CD8-positive, alpha-beta T cell (primary cell): ENCODE measurements at places on chromosomes 13 and 19.

GRCh38 chr13:61774903-61775302, 359.3 kb upstream of the PCDH20 start:
- DNase-seq = no peak

GRCh38 chr13:111975539-111976473, 91.1 kb upstream of the SOX1 start:
- DNase-seq = no peak

DNA sequence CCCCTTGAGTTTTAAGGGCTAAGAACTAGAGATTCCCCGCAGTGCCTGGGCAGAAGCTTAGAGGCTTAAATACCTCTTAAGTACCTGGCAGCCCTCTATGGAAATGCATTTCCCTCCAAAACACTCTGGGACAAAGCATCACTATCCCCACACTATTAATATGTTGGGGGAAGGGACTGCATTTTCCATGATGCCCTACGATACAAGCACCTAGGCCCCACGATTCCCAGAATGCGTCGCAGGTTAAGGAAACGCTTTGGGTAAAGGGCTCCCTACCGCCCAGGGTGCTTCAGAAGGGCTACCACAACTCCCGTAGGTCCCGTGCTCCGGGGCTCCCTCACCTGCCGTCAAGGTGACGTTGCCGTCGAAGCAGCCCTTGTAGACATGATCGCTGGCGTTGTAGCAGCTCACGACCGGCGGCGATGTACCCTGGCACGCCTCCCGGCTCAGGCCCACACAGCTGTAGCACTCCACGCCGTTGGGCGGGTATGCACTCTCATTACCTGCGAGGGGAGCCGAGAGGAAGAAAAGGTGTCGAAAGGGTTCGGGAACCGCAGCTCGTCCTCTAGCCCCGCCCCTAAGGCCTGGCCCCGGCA, 2.5 kb downstream of the LYPD3 start:
- DNase-seq = no peak

DNA sequence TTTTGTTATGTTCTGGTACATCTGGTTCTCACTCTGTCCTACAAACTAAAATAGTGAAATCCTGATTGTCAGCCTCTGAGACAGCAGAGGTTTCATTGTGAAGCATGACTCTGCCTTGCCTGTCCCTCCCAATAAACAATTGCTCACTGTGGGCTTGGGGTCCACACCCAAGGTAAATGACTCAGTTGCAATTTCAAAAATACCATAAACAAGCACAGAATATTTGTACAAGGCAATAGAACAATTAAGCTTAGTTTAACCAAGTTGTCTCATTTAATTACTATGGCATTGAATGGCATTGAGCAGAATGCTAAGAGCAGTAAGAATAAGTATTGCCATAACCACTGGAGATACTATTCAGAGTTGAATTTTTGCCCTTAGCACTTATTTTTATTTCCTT, 353.6 kb downstream of the SPRY2 start:
- DNase-seq = no peak

DNA sequence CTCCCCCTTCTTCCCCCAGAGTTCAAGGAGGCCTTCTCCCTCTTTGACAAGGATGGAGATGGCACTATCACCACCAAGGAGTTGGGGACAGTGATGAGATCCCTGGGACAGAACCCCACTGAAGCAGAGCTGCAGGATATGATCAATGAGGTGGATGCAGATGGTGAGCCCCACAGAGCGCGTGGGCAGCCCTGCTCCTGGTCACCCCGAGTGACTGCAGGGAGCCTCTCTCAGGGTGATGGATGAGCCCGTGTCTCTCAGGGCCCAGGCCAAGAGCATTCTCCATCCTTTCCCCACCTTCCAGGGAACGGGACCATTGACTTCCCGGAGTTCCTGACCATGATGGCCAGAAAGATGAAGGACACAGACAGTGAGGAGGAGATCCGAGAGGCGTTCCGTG, 7.0 kb downstream of the CALM3 start:
- no peak for DNase-seq

- DNase-seq = no peak
Measured at GRCh38 chr13:24039621-24040475, 120.7 kb upstream of the SPATA13 start.

DNA sequence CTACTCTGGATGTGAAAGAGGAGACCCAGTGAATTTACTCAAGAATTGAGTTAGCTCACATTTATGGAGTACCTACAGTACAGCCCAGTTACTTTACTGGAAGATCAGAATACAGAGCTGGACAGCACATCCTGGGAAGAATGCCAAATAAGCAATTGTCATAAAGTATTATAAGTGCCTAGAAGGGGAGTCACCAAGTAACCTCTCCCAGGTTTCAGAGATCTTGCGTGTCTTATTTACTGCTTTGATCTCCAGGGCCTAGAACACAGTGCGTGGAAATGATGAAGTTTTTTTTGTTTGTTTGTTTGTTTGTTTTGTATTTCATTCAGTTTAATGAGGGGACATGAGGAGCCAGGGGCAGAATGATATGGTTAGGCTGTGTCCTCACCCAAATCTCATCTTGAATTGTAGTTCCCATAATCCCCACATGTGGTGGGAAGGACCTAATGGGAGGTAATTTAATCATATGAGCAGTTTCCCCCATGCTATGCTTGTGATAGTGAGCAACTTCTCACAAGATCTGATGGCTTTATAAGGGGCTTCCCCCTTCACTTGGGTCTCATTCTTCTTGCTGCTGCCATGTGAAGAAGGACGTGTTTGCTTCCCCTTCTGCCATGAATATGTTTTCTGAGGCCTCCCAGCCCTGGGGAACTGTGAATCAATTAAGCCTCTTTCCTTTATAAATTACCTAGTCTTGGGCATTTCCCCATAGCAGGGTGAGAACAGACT, 5.2 kb downstream of the GARRE1 start:
- no peak for DNase-seq

DNA sequence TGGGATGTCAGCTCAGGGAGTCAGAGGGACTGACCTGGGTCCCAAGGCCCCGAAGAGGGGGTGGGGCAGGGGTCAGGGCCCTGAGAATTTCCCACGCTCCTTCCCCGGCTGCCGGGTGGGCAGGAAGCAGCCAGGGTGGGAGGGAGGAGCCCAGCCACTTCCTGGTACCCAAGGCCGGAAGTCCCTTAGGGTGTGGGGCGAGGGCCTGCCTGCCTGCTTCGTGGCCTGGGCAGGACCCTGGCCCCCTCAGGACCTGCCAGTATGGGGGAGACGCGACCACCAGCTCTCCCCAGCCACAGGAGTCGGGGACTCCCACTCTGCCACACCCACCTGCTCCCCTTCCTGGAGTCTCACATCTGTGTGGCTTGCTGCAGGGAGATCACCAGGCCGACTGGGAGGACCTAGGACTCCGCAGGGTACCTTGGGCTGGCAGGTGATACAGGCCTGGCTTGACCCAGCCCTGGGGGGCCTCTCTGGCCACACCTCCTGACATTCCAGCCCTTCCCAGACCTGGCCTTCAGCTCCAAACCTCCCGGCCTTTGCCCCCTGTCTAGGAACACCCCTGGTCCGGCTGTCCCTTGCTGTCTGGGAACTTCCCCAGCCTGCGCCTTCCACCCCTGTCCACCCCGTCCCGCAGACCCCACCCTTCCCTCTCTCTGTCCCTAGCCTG, 9.8 kb upstream of the CIRBP start:
- DNase-seq = peak; percentile 81

DNA sequence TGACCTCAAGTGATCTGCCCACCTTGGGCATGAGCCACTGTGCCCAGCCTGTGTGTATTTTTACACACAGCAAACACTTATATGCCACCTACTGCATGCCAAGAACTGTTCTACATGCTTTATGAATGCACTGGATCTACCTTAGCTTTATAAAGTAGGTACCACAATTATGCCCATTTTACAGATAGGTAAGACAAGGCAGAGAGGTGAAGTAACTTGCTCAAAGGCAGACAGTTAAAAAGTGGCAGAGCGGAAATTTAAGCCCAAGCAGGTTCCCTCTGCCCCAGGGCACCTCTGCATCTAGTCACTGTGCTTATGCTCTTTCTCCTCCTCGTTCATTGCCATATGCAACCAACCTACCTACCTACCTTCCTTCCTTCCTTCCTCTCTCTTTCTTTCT, 10.5 kb downstream of the ADAMTS10 start:
- no peak for DNase-seq

DNA sequence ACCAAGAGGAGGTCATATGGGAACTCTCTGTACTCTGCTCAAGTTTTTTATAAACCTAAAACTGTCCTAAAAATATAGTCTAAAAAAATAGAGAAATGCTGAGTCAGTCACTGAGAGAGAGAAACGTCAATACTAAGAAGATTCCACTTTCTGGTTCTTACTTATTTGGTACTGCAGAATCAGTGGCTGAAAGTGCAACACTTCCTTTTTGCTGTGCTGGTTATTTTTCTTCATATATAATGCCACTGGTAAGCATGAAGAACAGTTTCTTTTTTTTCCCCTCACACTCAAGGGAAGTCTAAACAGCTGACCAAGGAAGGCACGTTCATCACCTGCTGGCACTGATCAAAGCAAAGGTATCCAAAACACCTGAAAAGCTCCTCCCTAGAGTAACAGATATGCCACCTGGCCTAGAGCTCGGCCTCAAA, 44.3 kb upstream of the N4BP2L1 start:
- no peak for DNase-seq

DNA sequence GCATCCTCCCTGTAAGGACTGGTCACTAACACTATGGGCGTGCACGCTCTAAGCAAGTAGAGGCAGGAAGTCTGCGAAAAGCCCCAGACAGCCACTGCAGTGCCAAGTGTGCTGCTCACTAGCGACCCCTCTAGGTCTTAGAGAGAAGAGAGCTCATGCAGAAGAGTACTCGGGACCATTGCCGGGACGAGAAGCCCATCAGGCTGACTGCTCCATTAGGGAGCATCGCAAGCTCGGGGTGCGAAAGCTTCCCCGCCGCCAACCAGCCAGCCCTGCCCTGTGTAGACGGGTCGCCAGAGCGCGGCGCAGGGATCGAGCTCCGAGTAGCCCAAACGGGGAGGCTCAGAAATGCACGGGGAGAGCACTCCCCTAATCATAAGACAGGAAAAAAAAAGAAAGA, 16.6 kb downstream of the POU4F1 start:
- DNase-seq = no peak

GRCh38 chr13:94825507-94825906, 113.2 kb upstream of the SOX21 start:
- DNase-seq = no peak

- DNase-seq = no peak
Measured at GRCh38 chr19:37654629-37655300, 500 bp downstream of the ZFP30 start.

GRCh38 chr19:31313291-31314030, 35.8 kb downstream of the TSHZ3 start:
- DNase-seq = no peak

DNA sequence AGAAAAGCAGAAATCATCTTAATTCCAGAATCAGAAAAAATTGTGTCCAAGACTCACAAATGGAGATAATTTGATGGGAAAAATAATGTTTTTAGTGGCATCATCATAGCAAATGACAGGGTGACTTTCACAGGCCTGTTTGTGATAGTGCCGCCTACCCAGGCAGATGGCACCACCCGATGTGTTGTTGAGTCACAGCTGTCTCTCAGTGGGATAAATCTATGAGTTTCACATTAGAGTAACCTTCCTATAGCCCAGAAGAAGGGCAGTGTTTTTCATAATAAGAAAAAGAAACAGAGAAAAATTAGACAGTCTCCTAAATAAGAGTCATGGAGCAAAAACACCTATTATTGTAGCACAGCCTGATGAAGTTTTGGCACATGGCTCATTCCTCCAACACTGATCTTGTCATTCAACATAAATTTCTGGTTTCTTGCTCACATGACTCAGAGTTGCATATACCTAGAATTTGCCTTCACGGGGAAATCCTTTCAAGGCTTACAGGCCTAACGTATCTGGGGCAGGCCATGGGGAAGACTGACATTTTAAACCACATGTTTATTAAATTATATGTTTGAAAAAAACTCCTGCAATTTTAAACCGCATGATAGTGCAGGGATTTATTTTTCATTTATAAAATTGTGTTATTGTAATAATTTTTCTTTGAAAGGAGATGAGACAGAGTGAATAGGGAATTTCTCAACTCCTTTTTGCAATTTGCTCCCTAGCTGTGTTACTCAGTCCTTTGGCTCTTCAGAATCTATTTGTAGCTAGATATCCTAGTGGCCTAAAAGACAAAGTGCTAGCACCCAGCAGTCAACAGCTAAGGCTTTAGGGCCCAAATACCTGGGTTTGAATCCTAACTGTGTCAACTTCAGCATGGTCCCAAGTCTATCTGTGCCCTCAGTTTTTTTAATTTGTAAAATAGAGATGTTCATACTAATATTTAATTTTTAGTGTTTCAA, 393.7 kb downstream of the NDFIP2 start:
- DNase-seq = no peak

- no peak for DNase-seq
Measured at GRCh38 chr19:46241626-46242025, 12.1 kb downstream of the IGFL1 start.

GRCh38 chr19:34291235-34291634, 36.9 kb downstream of the GARRE1 start:
- DNase-seq = no peak

GRCh38 chr19:57656346-57656745, 12.4 kb upstream of the ZSCAN4 start:
- no peak for DNase-seq

GRCh38 chr13:108220041-108220440, 1.8 kb downstream of the ABHD13 start:
- DNase-seq = no peak

GRCh38 chr13:30870049-30870884, 35.8 kb upstream of the MEDAG start:
- DNase-seq = no peak

DNA sequence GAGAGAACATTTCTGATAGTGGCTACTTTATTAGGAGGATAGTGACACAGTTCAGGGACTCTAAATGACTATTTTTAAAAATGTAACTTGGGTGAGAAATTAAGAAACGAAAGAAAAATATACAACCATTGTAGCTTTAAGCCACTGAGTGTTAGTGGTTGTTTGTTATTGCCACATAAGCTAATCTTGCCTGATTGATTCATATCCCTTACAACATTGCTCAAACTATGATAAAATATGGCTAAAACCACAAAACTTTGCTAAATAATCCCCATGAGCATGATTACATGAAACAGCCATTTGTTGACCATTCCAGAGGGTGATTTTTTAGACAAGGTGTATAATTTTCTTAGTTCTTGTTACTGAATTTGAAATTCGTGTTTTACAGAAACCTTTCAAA, 343.4 kb downstream of the SLITRK5 start:
- no peak for DNase-seq

- no peak for DNase-seq
Measured at GRCh38 chr19:14442891-14443631, 10.0 kb downstream of the PKN1 start.

GRCh38 chr13:20938302-20938701, 35.8 kb upstream of the XPO4 start:
- no peak for DNase-seq
